DMS 273 treated with DMSO at 0.1 percent for 48 hours (cell line): ENCODE measurements at places on chromosomes 11 and 22.

- DNase-seq = no peak
Measured at GRCh38 chr11:121958971-121959325, 157.1 kb downstream of the BLID start.

DNA sequence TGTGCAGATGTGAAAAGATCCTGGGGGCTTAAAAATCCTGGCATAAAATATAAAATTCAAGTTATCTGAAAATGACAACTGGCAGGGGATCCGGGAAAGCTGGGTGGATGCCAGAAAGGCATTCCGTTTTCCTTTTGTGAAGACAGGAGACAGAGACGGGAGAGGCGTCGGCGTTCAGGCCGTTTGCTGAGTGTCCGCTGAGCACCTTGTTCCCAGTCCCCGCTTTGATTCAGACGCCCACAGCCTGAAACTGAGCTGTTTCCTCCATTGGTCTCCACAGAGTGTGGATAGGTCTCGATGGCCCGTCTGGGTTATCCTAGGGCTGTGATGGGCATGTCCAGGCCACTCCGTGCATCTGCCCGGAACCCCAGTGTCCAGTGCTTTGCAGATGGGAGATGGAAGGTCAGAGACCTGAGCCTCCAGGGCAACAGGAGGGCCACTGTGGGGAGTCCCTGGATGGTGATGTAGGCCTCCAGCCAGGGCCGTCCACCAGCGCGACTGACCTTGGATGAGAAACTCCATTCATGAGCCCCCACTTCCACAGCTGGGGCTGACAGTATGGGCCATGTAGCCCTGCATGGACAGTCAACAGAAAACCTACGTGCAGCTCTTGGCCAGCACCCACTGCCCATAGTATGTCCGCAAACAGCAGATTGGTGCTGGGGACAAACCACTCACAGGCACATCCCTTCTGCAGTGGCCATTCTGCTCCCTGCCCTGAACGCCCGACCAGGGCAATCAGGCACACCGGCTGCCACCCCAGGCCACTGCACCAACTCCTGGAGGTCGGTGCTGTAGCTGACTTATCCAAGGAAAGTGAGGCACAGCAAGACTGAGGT, 11.6 kb downstream of the MRGPRF start:
- DNase-seq = no peak

- no peak for DNase-seq
Measured at GRCh38 chr11:19378814-19379213, 138.1 kb upstream of the E2F8 start.

DNA sequence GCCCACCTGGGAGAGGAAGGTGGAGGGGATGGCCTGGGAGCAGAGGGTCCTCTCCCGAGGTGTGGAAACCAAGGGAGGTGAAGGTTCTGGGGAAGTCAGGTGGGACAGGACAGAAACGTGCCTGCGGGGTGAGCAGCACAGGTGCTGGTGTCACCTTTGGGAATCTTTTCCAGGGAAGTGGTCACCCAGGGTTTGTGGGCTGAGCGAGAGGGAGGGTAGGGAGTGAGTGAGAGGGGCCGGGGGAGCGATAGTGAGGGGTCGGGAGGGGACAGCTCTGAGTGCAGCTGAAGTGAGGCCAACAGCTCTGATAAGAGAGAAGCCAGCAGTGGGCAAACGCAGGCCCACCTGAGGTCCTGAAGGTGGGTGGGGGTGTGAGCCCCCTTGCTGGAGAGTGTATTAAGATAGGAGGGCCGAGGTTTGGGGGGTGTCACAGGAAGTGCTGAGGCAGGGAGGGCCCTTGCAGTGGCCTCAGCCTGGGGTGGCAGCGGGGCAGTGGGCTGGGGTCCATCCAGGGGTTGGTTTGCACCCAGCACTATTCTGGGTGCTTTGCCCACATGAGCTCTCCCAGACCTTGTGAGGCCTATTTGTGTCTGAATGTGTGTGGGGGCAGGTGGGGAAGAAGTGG, 1.6 kb upstream of the SHANK3 start:
- no peak for DNase-seq

DNA sequence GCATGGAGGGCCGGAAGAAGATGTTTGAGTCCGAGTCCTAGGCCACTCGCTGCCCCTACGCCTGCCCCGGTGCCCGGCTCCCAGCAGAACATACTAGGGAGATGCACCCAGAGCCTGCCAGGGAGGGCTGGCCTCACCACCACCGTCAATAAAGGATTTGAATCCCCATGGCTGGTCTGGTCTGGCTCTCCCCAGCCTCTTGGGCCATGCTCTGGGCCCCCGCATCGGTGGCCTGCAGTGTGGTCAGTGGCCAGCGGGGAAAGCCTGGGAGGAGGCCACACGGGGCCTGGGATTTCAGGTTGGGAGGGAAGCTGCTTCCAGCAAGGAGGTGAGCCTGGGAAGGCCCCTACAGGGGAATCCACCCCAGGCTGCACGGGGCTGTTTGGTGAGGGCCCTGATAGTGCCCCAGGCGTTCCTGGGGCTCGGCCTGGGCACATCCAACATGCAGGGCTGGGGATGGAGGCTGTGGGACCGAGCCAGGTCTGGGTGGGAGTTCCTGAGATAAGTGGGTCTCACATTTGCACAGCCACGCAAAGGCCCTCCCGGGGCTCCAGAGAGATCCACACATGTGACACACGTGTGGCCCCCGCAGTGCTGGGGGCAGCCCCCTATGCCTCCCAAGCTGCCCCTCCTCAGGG, 2.8 kb downstream of the TNNI2 start:
- DNase-seq = no peak

DNA sequence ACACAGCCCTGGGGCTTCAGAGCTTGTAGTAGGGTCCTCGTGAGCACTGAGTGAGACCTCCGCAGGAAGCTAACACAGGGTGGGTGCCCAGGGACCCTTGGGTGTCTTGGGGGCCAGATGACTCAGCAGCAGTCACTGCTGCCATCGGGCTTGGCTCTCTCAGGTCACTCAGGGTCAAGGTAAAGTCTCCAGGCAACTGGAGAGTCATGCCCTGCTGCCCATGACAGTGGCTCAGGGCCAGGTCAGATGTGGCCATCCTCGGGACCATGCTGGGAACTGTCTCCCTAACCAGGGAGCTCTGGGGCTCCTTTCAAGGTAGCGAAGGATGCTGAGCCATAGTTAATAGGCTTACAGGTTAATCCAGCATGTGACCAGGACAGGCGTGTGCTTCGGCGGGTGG, 44.4 kb upstream of the SLC22A12 start:
- DNase-seq = no peak

- peak; percentile 81 for DNase-seq
Measured at GRCh38 chr11:64334764-64335735, 5.0 kb upstream of the CCDC88B start.

GRCh38 chr22:45774001-45774670, 102.5 kb downstream of the ATXN10 start:
- DNase-seq = no peak

DNA sequence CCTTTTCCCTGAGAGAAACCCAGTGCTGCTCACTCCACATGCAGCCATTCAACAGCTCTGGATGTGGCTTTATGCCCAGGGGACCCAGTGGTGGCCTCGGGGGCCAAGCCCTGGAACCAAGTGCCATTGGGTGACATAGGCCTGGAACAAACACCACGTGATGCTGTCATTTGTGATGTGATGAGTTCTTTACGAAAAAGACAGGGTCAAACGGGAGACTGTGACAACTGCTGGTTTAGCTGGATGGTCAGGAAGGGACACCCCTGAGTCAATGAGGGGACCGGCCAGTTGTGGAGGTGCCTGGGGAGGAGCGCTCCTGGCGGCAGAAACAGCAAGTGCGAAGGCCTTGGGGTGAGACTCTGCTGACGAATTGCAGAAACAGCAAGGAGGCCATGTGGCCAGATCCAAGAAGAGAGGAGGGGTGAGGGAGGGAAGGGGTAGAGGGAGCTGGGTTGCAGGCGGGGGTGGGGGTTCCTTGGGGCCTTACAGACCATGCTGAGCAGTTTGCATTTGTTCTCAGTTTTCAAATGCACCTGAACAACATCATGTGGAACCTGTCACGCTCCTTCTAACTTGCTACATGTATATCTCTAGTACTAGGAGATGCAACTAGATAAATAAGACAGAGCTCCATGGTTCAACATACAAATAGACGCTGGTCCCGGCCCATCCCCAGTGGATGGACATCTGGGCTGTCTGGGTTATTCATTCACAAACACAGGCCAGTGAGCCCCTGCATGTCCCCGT, 56.1 kb downstream of the IGLL5 start:
- DNase-seq = no peak

GRCh38 chr11:211295-211694, 3.8 kb downstream of the RIC8A start:
- no peak for DNase-seq

DNA sequence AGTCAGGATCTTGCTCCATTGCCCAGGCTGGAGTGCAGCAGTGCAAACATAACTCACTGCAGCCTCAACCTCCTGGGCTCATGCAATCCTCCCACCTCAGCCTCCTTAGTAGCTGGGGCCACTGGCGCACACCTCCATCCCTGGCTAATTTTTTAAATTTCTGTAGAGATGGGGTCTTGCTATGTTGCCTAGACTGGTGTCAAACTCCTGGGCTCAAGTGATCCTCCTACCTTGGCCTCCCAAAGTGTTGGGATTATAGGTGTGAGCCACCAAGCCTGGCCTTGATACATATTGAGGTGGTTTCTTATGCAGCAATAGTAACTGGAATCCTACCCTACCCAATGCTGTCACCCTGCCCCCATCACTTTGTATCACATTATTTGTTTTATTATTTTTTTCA, 32.4 kb downstream of the SCUBE1 start:
- no peak for DNase-seq

DNA sequence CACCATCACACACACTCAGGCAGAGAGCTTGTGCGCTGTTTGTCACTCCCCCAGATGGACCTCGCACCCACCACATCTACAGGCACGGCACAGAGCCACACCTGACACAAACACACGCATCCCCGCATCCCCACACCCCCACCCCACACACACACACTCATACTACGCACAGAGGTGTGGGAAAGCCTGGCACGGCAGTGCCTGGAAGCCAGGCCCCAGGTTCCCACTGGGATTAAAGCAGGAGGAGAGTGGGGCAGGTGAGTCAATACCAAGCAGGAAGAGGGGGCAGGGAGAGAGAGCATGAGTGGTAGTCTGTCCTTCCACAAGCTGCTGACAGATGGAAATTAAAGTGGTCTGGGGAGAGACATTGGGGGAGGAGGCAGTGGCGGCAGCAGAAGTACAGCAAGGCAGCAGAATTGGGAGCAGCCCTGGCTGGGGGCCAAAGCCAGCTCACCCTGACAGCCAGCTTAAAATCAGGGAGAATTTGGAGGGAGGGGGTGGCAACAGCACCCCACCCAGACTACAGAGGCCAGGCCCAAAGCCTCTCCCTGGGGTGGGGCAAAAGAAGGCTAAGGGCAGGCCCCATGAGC, 20.7 kb downstream of the TNKS1BP1 start:
- DNase-seq = peak; percentile 11

DNA sequence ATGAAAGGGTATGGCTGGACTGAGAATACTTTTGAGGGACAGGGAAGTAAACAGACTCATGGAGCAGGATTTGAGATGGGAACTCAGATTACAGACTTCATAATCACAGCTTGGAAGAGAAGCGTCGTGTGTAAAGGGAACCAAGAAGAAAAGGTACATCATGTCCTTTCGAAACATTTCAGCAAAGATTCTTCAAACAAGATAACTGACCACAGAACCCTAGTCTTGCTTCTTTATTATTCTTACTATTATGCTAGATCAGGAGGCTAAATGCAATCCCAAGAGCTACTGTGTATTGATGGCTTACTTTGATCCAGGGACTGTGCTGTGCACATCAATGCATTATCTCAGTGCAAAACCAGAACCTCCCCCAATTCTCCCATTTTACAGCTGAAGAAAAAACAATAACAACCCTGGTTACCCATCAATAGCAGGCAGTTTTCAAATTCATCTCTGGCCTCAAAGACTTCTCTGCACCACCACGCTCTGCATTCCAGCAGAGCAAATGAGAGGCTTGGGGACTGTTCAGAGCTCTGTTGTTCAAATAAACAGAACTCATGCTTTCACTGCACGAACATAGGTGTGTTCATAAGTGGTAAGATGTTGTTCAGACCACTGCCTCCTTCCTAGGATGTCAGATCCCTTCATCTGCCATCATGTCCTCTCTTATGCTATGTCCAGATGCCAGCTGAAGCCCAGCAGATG, 104.8 kb upstream of the NAV2 start:
- no peak for DNase-seq

DNA sequence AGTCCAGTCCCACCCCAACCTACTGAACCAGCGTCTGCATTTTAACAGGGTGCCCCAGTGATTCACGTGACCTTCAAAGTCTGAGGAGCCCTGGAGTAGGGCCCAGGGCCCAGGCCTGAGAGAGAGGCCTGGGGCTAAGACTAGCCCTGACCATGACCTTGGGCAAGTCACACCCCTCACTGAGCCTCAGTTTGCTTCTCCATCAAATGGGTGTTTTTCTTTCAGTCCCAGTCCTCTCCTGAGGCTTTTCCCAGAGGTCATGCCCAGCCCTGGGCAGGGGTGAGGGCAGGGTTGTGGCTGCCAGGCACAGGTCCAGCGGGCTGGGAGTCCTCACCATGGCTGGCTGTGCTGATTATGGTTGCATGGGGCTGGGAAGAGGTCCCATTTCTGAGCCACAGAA, 33.0 kb upstream of the GCAT start:
- DNase-seq = no peak

DNA sequence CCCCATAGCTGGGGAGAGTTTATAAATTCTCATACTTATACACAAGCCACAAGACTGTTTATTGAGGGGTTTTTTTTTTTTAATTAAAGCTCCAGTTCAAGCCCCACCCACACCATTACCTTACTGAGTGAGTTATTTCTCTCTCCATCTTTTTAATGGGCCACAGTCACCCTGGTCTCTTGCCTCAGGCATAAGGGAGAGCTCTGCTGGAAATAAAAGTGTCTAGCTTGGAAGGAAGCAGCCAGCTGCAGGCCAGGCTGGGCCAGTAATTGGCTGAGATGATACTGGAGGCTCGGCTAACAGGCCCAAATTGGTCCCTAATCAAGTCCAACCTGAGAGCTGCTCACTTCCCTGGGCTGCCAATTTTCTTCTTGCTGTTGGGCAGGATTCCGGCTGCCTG, 174.1 kb downstream of the INSC start:
- no peak for DNase-seq

DNA sequence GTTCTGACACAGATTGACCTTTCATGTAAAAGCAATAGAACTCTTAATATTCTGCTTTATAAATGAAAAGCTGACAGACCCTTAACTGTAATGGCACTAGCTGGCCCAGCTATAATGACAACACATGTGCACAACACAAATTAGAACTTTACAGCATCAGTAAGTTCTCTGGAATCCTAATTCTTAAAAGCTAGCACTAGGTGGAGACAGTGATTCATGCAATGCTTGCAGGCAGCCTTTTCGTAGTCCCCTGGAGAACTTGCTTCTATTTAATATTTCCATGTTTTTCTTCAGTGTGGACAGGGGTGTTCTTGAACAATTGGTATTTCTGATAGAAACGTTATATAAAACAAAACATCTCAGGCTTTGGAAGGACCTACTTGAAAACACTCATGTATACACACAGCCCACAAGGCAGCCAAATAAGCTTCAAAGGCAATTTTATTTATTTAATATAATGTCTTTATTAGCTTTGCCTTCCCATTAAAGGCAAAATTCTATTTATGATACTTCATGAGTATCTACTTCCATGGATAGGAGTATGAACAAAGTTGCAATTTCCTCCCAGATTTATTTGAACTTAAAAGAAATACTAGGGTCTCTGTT, 374.3 kb upstream of the MPPED2 start:
- peak; percentile 4 for DNase-seq

- DNase-seq = no peak
Measured at GRCh38 chr11:102669664-102670063, 35.9 kb downstream of the MMP27 start.

GRCh38 chr22:28023036-28023435, 104.0 kb upstream of the PITPNB start:
- no peak for DNase-seq

- peak; percentile 35 for DNase-seq
Measured at GRCh38 chr22:49970528-49971231, 10.1 kb downstream of the PIM3 start.

- no peak for DNase-seq
Measured at GRCh38 chr11:2465202-2466068, 20.6 kb downstream of the KCNQ1 start.
